ENCODE measurements at places on chromosomes 7 and 10.

GRCh38 chr7:21383227-21384220 is 44.4 kb upstream of the SP4 start:
- no peak for DNase-seq

DNA sequence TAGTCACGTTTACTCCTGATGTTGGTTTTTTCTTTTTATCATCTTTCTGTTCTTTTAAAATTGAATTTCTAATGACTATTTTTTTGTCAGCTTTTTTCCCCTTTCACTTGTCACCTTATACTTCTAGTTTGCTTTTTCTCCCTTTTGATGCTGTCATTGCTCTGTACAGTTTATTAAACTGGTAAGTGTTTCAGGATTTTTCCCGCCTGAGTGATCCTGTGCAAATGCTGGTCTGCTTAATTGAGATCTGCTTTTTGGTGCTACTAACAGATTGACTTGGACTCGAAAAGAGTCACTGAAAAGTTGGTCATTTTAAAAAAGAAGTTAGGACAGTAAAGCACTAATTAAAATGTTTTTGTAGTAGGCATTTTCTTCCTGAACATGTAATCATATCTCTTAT is 95.2 kb downstream of the PHTF2 start:
- no peak for DNase-seq

DNA sequence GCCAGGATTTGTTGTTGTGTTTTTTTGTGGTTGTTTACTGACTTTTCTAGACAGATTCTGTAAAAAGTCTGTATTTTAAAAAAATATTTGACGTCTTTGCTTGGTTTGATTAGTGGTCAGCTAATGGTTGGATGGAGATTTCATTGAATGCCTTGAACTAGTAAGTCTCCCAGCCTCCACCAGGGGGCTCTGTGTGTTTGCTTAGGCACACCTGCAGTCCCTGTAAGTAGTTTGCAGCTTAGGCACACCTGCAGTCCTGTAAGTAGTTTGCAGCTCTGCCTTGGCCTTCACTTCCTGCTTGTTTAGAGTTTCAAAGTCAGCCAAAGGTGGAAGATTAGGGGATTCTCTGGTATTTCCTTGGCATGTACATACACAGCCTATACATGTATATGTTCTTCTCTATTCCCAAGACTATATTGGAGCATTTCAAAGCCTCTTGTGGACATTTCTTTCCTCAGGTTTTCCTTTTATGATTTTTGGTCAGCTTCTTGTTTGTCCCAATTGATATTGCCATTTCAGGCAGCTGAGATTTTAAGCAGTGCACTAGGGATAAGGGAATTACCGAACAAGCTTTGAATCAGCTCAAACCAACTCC is 101.6 kb downstream of the CCSER2 start:
- peak; percentile 62 for DNase-seq

- DNase-seq = no peak
These were observed 4.4 kb downstream of the SLC12A9 start for GRCh38 chr7:100856871-100857282.

- DNase-seq = no peak
These were observed 151.2 kb downstream of the CFTR start for GRCh38 chr7:117630907-117631564.

GRCh38 chr10:114779803-114780576 is 41.6 kb upstream of the FHIP2A start:
- DNase-seq = no peak

- DNase-seq = no peak
These were observed 1.6 kb upstream of the TIAL1 start for GRCh38 chr10:119598397-119598796.

- DNase-seq = no peak
These were observed 117.2 kb downstream of the MYOF start for GRCh38 chr10:93364966-93365365.

DNA sequence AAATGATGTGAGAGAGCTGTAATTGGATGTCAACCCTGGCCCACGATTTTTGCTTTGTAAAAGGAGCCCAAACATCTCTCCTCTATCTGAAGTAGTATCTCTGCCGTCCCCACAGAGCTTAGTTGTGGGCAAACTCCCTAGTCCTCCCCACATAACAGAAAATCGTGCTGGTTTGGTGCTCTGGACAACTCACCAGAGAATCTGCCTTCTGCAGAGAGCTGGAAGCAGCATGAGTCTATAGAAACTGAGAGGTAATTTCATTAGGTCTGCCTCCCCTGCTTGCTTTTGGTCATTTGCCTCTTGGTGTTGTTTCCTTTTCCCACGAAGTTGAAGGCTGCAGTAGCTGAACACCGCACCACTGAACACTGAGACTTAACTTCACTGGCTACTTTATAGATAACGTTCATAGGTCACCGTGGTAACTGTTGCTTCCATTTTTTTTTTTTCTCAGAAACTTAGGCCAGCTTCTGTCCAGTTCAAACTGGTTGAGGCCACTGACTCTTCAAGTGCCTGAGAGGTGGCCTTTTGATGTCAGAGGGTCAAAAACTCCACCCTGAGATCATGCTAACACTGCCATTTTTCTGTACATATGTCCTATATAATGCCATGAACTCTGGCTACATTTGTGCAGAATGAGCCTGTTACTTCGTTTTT is 3.3 kb upstream of the CDCA7L start:
- no peak for DNase-seq

DNA sequence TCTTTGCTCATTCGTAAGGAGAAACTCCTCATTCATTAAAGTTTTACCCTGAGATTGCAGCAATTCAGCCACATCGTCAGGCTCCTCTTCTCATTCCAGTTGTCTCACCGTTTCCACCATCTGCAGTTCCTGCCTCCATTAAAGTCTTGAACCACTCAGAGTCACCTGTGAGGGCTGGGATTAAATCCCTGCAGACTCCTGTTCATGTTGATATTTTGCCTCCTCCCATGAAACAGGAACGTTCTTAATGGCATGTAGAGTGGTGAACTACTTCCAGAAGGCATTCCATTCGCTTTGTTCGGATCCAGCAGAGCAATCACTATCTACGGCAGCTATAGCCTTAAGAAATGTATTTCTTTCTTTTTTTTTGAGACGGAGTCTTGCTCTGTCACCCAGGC is 96.5 kb upstream of the FAM20C start:
- no peak for DNase-seq

- DNase-seq = peak; percentile 89
These were observed at the start of gene ZNF655 for GRCh38 chr7:99558306-99559174. TSS of gene ZNF655 (plus strand) at chr7:99558642. CDS start at chr7:99560560, 1,918 bp downstream.

GRCh38 chr7:30308389-30308788 is 24.0 kb downstream of the ZNRF2 start:
- no peak for DNase-seq

- DNase-seq = no peak
These were observed 16.8 kb upstream of the CSGALNACT2 start for GRCh38 chr10:43121444-43121843.

DNA sequence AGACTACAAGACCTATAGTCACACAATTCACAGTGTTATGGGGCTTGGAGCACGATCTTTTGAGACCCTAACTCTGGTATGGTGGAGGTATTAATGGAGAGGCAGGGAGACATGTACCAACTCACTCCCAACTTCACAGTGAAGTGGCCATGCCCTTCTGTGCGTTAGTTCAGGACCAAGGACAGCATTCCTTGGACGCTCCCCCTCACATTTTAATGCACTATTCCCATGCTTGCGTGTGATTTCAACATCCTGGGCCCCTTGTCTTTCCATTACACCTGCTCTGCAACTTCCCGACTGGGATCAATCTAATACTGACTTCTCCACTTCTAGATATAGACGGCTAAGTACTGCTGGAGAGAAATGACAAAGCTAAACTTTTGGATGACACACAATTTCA is 72.7 kb downstream of the PLCE1 start:
- DNase-seq = no peak

DNA sequence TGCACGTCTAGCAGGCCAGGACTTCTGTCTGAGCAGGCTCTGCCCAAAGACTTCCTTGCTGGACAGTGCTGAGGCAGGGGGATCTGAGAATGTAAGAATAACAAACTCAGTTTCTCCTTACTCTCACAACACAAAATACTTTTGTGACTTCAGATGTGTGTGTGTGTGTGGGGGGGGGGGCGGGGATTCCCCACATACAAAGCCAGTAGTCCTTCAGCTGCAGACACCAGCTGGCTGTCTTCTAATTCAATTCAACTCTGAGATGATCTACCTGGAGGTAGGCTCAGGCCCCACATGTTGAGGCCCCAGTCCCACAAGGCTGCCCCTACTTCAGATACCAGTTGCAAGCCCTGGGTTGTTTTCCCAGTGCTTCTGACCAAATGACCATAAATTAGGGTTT is 4.7 kb upstream of the CXCL12 start:
- no peak for DNase-seq

DNA sequence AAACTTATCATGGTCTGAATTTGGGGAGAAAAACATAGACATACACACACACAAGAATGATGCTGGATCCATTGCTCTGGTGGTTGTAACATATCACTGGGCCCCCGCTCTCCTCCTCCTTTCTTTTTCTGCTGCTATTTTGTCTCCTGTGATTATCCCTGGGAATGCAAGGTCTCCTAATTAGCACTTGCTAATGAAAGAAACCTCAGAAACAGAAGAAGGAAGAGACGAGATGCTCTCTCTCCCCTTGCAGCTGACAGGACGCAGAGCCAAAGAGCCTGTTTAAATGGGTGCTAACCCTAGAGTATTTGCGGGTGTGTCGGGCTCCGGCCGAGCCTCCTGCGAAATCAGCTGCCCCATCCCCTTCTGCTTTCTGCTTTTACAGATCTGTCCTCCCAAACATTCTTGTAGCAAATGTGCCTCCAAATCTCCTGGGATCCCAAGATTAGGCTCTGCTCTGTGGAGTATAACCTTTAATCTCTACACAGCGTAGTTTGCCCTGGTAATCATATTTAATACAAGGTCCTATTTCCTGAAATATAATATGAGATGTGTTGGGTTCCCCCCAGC is 81.5 kb downstream of the FRMPD2 start:
- no peak for DNase-seq

- DNase-seq = peak; percentile 29
These were observed 197.0 kb upstream of the PRSS58 start for GRCh38 chr7:142454862-142455261.

- DNase-seq = no peak
These were observed 478.7 kb downstream of the INHBA start for GRCh38 chr7:41224063-41224763.

DNA sequence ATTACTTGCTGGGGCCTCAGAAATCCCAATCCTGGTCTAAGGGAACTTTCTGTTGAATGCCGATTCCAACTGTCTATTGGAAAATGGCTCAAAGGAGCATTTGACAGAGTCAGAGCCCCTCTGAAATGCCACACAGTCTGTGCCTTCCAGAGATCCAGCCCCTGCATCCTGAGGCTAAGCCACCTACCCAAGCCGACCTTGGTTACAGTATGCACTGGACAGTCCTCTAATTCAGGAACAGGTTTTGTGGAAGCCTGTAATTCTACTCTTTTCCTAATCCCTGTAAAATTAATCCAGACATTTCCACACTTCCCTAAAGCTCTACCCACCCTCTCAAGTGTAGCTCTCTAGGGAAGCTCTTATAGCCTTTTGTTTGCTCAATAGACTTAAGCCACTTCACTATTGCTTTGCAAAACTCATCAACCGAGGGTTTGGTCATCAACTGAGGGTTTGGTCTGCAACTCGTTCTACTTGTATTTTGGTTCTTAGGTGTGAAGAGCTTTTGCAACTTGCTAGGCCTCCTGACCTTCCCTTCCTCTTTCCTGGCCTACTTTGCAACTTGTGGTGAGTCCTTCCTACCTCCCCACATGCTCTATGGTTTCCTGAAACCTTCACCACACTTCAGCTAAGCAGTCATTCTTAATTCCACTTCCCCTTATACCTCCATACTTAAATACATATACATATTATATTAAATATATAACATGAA is 364.8 kb downstream of the SFMBT2 start:
- DNase-seq = peak; percentile 41

- DNase-seq = peak; percentile 61
These were observed 587 bp upstream of the GRK5 start for GRCh38 chr10:119206603-119207365.

DNA sequence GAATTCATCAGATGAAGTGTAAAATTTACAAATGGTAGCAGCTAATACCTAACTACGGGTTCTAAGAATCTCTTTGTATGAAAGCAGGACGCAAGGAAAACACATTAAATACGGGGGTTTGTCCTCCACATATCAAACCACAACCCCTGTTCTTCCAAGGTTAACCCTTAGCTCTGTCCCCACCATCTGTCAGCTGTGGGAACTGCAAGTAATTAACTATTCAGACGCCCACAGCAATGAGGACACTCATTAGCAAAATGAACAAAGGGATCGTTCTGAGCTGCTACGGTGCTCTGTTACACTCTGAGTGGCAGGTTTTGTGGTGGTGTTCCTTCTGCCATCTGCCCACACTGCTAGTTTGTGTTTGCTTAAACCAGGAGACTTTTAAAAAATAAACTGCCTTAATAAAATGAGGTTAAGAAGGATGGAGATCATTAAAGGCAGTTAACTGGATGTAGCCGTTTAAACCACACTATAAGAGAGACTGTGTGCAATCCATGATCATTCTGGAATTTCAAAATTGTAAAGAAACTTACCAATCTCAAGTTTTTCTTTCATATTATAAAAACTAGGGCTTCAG is 51.4 kb downstream of the C10orf67 start:
- DNase-seq = no peak

- no peak for DNase-seq
These were observed 906 bp downstream of the DKK1 start for GRCh38 chr10:52314822-52315552.

GRCh38 chr7:152144557-152145245 is 119.2 kb downstream of the GALNT11 start:
- DNase-seq = peak; percentile 28

GRCh38 chr10:103845972-103846371 is 9.4 kb downstream of the SH3PXD2A start:
- peak; percentile 52 for DNase-seq
